ENCODE measurements at places on chromosomes 12 and 14.

GRCh38 chr12:132620899-132621656 lies 2.5 kb downstream of the P2RX2 start:
- no peak for DNase-seq

- DNase-seq: peak; percentile 6
Observed at GRCh38 chr14:63134801-63135200, 69.4 kb upstream of the RHOJ start.

DNA sequence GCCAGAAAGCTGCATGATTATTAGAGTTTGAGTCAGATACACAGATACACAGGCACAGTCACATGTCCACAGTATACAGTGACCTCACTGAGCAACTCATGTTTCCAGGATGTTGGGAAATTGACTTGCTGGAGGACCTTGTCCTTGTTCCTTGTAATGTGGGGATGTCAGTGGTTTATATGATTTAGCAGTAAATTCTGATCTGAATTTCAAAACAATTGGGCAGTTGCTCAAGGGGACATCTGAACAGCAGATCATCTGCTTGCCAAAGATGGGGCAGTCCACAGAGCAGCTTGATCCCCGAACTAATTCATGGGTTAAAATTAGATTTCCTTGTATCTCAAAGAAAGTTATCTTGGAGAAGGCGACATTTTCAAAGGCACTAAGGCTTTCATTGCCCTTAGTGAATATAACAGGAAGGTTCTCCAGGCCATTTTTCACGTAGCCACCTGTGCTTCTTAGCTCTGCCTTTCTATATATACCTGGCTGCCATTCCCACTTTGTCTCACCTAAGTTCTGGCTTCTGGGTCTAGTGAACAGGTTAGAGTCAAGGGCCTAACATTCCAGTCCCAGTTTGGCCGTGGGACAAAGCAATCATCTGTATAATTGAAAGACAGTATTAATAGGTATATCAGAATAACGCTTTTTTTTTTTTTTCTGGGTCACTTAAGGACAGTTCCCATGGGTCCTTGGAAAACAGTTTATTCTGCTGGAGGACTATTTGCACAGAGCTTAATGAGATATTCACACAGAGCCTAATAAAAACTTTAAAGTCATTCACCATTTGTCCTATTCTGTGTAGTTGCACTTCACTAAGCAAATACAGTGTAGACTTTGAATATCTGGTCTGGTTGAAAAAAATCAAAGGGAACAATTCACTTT lies 64.9 kb upstream of the STRN3 start:
- peak; percentile 84 for DNase-seq

DNA sequence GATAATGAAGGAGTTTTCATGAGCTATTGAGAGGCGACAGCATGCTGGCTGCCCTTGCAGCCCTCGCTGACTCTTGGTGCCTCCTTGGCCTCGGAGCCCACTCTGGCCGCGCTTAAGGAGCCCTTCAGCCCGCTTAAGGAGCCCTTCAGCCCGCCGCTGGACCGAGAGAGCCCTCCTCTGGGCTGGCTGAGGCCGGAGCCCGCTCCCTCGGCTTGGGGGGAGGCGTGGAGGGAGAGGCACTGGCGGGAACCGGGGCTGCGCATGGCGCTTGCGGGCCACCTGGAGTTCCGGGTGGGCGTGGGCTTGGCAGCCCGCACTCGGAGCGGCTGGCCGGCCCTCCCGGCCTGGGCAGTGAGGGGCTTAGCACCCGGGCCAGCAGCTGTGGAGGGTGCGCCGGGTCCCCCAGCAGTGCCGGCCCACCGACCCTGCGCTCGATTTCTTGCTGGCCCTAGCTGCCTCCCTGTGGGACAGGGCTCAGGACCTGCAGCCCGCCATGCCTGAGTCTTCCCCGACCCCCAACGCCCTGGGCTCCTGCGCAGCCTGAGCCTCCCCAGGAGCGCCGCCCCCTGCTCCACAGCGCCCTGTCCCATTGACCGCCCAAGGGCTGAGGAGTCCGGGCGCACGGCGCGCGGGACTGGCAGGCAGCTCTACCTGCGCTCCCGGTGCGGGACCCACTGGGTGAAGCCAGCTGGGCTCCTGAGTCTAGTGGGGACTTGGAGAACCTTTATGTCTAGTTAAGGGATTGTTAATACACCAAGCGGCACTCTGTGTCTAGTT lies 20.1 kb upstream of the PAWR start:
- DNase-seq: no peak

- DNase-seq: no peak
Observed at GRCh38 chr12:57775563-57776246, 3.3 kb downstream of the EEF1AKMT3 start.

DNA sequence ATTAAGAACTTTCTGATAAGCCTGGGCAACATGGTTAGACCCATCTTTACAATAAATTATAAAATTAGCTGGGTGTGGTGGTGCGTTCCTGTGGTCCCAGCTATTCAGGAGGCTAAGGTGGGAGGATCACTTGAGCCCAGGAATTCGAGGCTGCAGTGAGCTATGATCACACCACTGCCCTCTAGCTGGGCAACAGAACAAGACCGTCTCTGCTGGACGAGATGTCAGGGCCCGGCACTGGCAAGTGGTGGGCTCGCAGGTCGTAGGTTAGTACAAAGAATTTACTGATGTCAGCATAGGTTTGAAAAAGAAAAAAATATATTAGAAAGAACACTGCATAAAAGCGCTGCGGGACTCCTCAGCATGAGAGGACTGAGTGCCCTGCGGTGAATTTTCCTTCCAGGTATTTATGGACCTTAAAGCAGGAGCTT lies 15.7 kb upstream of the VSIG10 start:
- no peak for DNase-seq

GRCh38 chr12:111720457-111720856 lies 34.6 kb downstream of the ACAD10 start:
- DNase-seq: no peak

GRCh38 chr12:32776258-32776657 lies 20.6 kb upstream of the YARS2 start:
- DNase-seq: no peak

GRCh38 chr12:7542046-7542445 lies 38.5 kb upstream of the CD163 start:
- no peak for DNase-seq

DNA sequence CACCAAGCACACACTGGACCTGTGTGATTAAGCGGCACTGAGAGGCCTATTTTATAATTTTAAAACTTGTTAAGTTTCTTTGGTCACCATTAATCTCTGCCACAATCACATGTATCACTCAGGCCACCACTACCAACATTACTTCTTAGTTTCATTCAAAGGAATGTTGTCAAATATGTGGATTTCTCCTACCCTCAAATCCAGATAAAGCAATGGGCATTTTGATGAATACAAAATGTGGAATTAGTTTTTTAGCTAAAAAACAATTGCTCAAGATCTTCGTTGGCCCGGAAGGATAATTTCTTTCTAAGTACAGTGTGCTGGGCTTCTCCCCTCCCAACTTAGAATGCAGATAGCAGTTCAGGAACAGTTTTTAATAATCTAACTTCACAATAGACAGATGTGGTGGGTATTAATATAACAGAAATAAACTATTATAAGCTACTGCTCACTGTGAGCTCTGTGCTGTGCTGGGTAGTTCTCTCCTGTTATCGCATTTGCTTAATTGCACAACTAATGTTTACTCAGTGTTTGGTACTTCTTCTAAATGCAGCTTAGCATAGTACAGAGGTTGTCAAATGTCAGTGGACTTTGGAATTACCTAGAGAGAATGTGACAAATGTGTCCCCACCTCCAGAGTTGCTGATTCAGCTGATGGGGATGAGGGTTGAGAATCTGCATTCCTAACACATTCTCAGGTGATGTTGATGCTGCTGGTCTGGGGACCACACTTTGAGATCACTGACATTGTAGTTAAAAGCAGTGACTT lies 266.7 kb upstream of the AMIGO2 start:
- DNase-seq: no peak

DNA sequence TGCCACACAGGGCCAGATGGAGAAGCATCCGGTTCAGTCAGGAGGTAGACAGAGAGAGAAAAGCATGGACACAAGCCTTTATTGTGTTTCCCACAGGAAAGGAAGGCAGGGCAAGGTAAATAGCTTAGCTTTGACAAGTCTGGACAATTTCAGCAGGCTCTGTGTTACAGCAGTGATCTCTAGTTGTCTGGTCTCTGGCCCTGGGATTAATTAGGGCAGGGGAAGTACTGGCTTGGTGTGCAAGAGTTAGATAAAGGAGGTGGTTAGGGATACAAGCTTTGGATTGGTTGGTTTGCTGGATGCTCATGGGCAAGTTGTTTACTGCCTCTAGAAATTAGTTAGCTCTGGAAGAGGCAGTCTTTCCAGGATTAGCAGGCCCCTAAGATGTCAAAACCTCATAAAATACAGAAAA lies 15.1 kb upstream of the NGDN start:
- DNase-seq: no peak

DNA sequence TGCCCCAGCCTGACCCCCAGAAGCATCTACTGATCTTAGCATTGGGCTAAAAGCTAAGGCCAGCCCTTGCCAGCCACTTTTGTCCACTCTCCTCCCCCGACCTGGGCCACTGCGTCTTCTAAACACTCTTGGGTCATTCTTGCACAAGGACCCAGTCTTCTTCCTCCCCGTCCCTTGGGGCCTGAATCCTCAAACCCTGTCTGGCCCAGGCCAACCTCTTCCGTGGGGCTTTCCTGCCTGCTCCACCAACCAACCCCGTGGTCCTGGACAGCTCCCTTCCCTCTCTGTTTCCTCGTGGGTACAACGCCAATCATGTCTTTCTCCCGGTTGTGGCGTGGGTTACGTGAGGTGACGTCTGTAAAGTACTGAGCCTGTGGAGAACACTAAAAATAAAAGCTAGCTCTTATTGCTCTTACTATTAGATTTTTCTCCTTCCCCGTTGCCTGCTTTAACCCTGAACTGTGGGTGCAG lies 21.5 kb downstream of the FAM222A start:
- no peak for DNase-seq

GRCh38 chr14:79293482-79294177 lies 917.7 kb downstream of the DIO2 start:
- no peak for DNase-seq

DNA sequence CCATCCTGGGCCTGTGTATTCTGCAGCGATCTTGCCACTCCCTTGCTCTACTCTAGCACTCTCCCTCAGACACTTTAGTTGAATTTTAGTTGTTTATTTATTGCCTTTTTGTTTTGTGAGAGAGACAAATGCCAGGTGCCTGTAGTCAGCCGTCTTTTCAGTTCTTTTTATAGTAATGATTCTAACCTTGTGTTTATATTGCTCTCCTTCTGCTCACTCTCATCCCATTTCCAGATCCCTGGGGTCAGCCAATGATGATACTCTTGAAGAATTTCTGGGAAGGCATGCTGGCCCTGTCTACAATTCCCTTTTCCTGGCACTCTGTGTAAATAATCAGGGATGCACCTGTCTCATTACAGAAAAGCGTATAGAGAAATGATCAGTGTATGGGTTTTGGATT lies 334.1 kb upstream of the MIS18BP1 start:
- no peak for DNase-seq

Measured in EL (cell line).